ENCODE measurements at places on chromosomes 1 and 21. TPM values are rescaled to one million over a fixed set of nuclear protein-coding genes. Genes with fewer than 3 reads are reported as not detected.

DNA sequence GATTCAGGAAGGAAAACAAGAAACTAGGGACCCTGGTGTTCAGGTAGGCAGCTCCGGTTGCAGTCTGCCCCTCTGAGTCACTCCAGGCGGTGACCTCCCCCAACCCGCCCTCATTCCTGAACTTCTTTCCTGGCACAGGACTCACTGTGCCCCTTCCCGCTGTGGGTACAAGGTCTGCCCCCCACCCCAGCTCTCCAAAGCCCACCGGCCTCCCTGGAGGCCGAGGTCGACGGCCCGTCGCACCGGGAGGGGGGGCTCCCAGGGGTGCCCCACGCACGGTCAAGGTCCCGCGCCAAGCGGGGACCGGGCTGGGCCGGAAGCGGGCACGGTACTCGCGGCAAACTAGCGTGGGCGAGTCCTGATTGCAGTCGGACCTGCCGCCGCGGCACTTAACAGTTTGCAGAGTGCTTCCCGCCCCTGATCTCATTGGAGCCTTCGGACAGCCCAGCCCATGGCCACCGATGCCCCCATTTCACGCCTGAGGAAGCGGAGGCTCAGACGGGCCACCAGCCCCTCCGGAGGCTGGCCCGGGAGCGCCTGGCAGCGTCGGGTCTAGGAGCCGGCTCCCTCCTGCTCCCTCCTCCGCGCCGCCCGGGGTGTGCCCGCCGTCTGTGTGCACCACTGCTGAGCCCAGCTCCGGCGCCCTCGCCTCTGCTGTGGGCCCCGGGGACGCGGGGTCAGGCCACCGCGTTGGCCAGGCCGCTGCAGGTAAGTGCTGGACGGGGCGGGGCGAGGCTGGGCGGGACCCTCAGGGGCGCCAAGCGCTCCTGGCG lies at the start of gene GJB3:
TSS of gene GJB3 (plus strand) at position 144 of the 773 bp plus-strand sequence. CDS start 3,549 bp downstream, outside the sequence.
- DNase-seq = peak; percentile 67

Gene CSF3R
- total RNA-seq = not detected

GRCh38 chr1:101410048-101410878 lies 173.4 kb downstream of the S1PR1 start:
- no peak for DNase-seq

Gene LMX1A
- not detected for total RNA-seq

GRCh38 chr1:59137276-59137615 lies 159.6 kb upstream of the FGGY start:
- DNase-seq = no peak

Gene ASCL5
- total RNA-seq = not detected

Gene PRAMEF14
- total RNA-seq = not detected

DNA sequence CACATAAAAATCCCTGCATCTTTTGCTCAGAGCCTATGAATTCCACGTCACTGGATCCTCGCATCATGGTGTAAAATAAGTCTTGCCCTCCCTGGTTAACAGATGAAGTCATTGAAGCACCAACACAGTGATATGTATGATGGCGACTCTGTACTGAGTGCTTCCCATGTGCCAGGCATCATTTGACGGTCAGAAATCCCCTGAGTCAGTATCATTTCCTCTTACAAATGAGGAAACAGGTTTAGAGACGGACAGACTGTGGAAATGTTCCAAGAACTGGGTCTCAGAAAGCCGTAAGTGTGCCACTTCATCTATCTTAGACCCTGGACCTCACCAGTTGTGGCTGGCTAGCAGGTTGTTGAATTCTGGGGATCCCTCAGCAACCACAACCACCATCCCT lies 5.1 kb upstream of the OLFML2B start:
- no peak for DNase-seq

Gene CAMK1G
- total RNA-seq = not detected

GRCh38 chr1:31760471-31761470 lies 3.4 kb downstream of the ADGRB2 start:
- peak; percentile 34 for DNase-seq

Gene CFHR4
- not detected for total RNA-seq

Data from MCF 10A (cell line).